NCI-H2029 (cell line): ENCODE measurements at places on chromosomes 4 and X.

DNA sequence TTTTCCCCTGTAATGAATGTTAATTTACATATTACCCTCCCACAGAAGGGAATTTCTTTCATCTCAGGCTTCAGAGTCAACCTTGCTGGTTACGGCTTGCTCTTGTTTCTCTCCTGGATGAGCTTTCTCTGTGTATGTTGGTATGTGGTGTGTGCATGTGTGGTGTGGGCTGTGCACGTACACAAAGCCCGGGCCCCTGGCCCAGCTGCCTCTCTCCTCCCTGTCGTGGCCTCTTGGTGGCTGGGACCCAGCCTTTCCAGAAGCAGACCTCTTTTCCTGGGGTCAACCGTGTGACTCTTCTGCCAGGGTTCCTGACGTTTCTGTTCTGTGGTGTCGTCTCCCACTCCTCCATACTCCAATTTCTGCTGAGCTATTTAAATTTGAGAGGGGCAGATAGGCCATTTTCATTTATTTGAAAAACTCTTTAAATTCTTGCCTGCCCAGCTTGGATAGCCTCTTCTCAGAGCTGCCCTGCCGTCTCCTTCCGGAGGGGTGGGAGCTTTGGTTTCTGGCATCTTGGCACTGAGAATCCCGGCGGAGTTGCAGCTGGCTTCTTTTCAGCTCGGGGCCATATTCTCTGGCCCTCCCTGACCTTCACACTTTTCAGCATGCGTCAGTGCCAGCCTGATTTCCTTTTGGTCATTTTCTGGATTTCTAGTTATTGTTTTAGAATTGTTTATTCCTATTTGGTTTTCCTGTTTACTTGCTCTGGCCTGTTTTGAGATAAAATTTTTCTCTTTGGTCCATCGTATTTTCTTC, 25.1 kb downstream of the FHDC1 start:
- no peak for DNase-seq

GRCh38 chr4:84651499-84651898, 68.6 kb downstream of the CDS1 start:
- DNase-seq, result no peak

- DNase-seq, result no peak
These were observed 17.7 kb upstream of the N4BP2 start for GRCh38 chr4:40038977-40039376.

DNA sequence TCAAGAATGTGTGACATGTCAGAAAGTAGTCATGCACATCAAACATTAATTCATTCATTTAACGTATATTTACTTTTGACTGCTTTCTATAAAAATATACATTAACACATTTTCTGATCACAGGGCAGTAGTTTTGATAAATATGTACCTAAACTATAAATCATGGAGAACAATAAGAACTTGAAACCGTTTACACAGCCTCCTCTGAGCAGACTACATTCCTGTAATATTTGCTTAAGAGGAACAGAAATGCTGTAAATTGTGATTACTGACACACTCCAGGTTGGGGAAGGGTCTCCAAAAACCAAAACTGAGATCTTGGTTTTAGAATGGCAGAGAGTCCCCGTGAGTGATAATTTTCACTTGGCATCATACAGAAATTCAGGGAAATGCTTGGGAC, 120.7 kb upstream of the PPARGC1A start:
- no peak for DNase-seq

DNA sequence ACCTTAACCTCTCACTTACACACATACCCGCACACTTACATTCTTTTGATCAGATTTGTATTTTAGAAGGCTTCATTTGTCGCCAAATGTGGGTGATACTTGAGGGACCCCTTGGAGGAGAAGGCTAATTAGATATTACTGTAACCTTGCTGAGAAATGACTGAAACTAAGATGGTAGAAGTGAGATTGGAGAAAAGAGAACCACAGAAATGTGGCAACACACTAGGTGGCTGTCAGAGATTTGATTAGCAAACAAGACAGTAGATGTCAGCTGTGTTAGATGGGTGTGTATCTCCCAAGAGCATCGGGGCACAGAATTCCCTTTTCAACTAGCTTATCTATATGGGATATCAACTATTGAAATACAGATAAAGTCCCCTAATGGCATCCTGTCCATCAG, 149.3 kb upstream of the FABP2 start:
- no peak for DNase-seq

GRCh38 chrX:920234-920799, 289.7 kb downstream of the SHOX start:
- no peak for DNase-seq

- DNase-seq, result no peak
These were observed 448.1 kb upstream of the RASGEF1B start for GRCh38 chr4:81919810-81920209.

GRCh38 chr4:3292571-3293400, at the start of gene RGS12:
Gene RGS12, plus strand, starts transcription at chr4:3293021. Its CDS starts 23,150 bp downstream, at chr4:3316171.
- DNase-seq, result peak; percentile 89

DNA sequence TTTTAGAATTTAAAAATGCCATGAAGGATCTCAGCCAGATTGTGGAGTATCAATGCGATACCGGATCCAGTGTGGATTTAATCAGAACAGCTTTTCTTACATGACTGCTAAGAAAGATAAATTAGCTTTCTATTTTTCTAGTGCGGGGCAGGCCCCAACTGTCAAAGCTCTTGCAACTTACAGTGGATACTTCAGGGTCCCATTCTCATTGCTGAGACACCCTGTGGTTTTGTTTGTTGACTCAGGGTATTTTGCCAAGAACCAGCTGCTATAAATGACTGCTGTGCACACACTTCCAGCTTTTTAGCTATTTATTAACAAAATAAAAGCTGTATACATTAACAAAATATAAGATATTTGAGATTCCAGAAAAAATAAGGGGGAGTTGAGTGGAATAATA, 166.4 kb downstream of the DCLK2 start:
- DNase-seq, result no peak

DNA sequence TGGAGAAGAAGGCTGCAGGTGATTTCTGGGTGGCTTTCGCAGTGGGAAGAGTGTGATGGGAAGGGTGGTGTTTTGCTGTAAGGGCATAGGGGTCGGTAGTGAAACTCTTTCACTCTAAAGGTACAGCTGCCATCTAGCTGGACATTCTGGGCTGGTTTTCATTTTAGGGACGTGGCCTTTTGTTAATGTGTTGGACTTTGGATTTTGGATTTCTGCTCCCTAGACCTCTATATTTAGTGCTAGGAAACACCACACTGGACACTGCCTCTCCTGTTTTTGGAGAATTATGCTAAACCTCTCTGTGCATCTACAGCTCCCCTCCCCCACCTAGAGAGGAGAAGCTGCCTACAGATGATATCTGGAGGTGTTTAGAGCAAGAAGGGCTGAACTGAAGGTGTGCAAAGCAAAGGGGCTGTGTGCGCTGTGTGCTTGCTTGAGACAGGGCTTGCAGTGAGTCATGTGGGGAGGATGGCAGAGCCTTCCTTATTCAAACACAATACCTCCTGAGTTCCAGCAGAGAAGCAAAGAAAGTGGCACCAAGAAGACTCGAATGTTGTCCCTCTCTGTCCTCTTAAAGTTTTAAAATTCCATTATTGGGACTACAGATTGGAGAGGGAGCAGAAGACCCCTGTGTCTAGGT, 47.9 kb downstream of the STARD8 start:
- DNase-seq, result no peak

DNA sequence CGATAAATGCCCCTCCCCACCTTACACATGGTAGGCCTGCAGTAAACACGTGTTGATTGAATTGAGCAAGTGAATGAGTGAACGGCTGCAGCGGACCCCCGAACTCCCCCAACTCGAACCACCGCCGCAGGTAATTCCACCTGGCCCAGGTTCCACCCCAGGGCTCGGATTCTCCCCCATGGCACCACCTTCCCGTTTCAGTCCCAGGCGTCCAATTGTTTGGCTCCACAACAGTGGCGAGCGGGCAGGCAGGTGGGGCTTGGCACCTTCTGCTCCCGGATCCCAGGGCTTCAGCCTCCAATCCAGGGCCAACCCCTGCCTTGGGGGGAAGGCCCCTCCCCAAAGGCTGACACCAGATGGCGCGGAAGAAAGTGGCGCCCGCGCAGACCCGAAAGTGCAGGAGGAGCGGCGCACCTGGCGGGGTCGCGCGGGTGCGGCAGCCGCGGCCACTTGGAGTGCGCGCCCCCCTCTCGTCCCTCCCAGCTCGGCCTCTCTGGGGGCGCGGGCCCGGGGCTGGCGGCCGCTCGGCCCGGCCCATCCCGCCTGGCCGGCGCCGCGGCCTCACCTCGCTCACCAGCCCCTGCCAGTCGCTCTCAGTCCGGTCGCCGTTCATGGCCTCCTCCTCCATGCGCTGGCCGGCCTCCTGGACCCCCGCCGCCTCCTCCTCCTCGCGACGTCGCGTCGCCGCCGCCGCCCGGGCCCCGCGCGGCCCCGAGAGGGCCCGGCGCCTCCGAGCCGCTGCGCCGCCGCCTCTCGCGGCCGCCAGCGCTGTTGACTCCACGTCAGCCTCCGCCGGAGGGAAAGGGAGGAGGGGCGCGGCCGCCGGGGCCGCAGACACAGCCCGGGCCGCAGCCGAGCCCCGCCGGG, at the start of gene CCDC149:
Gene CCDC149 (minus strand): TSS at position 791 of the 867 bp plus-strand sequence. CDS start 178 bp downstream, at position 613.
- peak; percentile 86 for DNase-seq
